Activated CD4-positive, alpha-beta T cell treated with anti-CD3 and anti-CD28 coated beads, Interleukin-2, amount 10 ng/mL, durations not matched to agents 7 days and 5 days (primary cell): ENCODE measurements at places on chromosomes 1 and 21.

GRCh38 chr1:1004780-1005697, 5.1 kb upstream of the HES4 start:
- no peak for DNase-seq

GRCh38 chr1:45033356-45033755, 21.3 kb downstream of the UROD start:
- no peak for DNase-seq

GRCh38 chr1:40806731-40807695, 23.4 kb downstream of the KCNQ4 start:
- DNase-seq: no peak

DNA sequence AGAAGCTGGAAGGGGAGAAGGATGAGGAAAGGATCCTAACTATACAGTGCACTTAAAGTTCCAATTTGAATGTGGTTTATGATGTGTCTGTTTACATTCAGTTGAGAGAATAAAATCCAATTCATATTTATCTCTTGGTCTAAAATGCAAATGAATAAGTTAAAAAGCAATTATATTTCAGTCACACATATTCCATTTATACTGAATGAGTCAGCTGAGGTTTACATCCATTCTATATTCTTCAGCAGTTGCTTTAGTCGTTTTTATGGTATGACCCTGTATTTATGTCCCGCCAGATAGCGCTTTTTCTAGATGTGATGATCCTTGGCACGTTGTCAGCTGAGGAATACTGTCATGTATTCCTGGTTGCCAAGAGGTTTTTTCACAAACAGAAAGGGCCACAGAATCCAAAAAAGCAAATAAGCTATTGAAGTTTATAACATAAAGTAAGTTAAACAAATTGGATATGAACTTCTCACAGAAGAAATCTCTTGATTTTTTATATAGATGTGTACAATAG, 866.2 kb downstream of the NCAM2 start:
- DNase-seq: no peak

GRCh38 chr1:85091671-85092280, 43.5 kb upstream of the MCOLN3 start:
- no peak for DNase-seq

GRCh38 chr1:153537376-153537730, 1.6 kb upstream of the S100A6 start:
- DNase-seq: no peak
